MCF 10A (cell line): ENCODE measurements at places on chromosomes 5 and 9. TPM values are rescaled to one million over a fixed set of nuclear protein-coding genes. Genes with fewer than 3 reads are reported as not detected.

- DNase-seq, result peak; percentile 23
- H3K27me3 ChIP-seq, result no peaks in the 10 kb centered on the region
Measured at GRCh38 chr5:39498278-39498952, 73.6 kb upstream of the DAB2 start.

- DNase-seq, result peak; percentile 4
- H3K36me3 ChIP-seq, result peaks cover 19% of the 10 kb centered on the region
- no peaks in the 10 kb centered on the region for H3K27me3 ChIP-seq
- H3K4me1 ChIP-seq, result peaks cover 5% of the 10 kb centered on the region
Measured at GRCh38 chr5:108884736-108885135, 137.0 kb downstream of the FER start.

- H3K4me3 ChIP-seq, result no peak overlapping the region
- DNase-seq, result no peak
- peaks cover 11% of the 10 kb centered on the region for H3K36me3 ChIP-seq
- peaks cover 55% of the 10 kb centered on the region for H3K4me1 ChIP-seq
- H3K27ac ChIP-seq, result no peak overlapping the region
Measured at GRCh38 chr5:6717687-6718086, 4.5 kb downstream of the TENT4A start.

GRCh38 chr5:23405316-23406068 is 101.9 kb upstream of the PRDM9 start:
- H3K27me3 ChIP-seq, result no peaks in the 10 kb centered on the region
- no peak overlapping the region for H3K4me3 ChIP-seq
- peaks cover 5% of the 10 kb centered on the region for H3K36me3 ChIP-seq
- H3K27ac ChIP-seq, result no peak overlapping the region

DNA sequence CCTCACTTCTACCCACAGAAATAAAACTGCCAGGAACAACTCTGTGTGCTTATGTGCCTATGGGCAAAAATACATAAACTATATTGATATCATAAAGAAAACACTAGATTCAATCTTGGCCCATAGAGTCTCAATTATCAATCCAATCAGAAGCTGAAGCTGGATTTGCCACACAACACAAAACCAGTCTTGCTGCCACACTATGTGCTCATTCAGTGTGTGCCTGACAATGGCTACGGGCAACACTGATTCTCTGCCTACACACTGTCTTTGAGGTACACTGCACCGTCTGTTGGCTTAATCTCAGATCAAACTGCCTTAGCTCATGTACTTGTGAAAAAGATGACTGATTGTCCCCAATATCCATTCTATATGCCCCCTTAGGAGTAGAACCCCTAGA is 35.4 kb downstream of the ARL15 start:
- no peak overlapping the region for H3K27ac ChIP-seq
- no peak for DNase-seq
- H3K4me1 ChIP-seq, result peaks cover 7% of the 10 kb centered on the region
- H3K27me3 ChIP-seq, result no peaks in the 10 kb centered on the region
- no peak overlapping the region for H3K4me3 ChIP-seq

- H3K4me3 ChIP-seq, result no peak overlapping the region
- no peak overlapping the region for H3K27ac ChIP-seq
- no peaks in the 10 kb centered on the region for H3K36me3 ChIP-seq
- DNase-seq, result no peak
- no peaks in the 10 kb centered on the region for H3K4me1 ChIP-seq
- H3K27me3 ChIP-seq, result no peaks in the 10 kb centered on the region
Measured at GRCh38 chr5:167451076-167451475, 840.4 kb upstream of the WWC1 start.

DNA sequence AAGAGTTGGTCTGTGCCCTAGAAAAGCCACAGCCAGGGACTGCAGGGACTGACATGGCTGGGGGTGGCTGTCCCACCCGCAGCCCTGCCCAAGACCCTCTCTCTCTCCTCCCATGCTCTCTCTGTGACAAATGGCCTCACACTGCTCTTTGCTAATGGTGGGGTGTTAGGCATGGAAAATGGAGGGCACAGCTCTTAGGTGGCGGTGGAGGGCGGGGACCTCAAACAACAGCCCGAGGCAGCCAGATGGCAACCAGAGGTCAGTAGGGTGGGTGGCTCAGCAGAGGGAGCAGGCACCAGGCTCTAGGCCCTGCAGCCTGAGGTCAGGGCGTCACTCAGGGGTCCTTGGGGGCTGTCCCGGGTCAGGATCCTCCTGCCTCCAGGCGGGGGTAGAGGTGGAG is 73.9 kb upstream of the DAB2IP start:
- no peak overlapping the region for H3K27ac ChIP-seq
- peaks cover 45% of the 10 kb centered on the region for H3K27me3 ChIP-seq
- no peaks in the 10 kb centered on the region for H3K36me3 ChIP-seq
- H3K4me3 ChIP-seq, result no peak overlapping the region
- H3K4me1 ChIP-seq, result no peaks in the 10 kb centered on the region
- no peak for DNase-seq

PCDHGA9 gene
- total RNA-seq, result 0.89 and 1.3 TPM in 2 replicates
